ENCODE measurements at places on chromosomes 11 and 22.

- DNase-seq, result no peak
Observed at GRCh38 chr22:31199187-31199586, 12.9 kb upstream of the LIMK2 start.

GRCh38 chr11:74932797-74933196 is 16.1 kb downstream of the XRRA1 start:
- DNase-seq, result no peak

DNA sequence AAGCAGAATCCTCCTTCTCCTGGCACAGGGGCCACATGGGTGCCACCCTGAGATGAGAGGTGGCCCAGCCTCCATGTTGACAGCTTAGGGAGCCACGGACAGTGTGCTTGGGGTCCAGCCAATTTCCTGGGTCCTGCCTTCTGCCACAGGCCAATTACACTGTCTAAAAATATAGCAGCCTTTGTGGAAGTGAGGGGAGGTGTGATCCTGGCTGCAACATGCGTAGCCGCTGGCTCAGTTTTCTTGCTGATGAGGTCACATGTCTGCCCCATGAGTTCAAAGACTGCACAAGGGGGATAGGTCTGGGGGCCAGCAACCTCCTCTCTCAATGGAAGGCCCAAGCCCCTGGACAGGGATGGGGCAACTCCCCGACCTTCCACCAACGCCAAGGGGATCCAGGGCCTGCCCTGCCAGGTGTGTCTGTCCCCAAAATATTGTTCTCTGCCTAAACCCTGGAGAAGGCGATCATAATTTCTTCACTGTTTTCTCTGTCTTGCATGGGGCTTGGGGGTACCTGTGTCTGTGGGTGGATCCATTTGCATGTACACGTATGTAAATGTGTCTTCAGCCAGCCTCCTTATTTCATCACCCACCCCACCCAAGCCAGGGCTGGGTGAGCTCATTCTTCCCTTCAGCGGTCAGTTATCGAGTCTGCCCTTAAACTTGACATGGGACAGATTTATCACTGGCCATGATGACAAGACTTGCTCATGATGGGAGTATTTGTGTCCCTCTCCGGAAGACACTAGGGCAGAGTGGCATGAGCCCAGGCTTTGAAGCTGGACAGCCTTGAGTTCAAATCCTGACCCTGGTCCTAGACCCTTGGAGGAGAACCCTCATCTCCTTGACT is 59.4 kb downstream of the OTOG start:
- DNase-seq, result no peak

GRCh38 chr11:117825538-117826189 is 1.1 kb upstream of the FXYD2 start:
- no peak for DNase-seq

- no peak for DNase-seq
Observed at GRCh38 chr11:118211006-118211405, 13.8 kb downstream of the JAML start.

GRCh38 chr22:23678133-23678532 is 12.7 kb upstream of the RGL4 start:
- DNase-seq, result no peak

- no peak for DNase-seq
Observed at GRCh38 chr11:36346562-36347383, 50.7 kb downstream of the PRR5L start.

DNA sequence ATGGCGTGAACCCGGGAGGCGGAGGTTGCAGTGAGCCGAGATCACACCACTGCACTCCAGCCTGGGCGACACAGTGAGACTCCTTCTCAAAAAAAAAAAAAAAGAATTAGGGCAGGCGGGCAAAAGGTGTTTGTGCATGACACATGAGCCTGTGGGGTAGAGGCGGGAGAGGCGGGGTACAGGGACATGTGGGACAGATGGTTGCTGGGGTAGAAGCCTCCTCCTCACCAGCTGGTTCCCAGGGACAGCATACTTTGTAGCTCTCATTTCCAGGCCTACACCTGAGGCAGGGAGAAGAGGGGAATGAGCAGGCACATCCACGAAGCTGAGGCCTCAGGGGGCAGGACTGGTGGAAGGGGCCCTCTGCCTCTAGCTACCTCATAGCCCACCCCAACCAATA is 23.7 kb downstream of the YWHAH start:
- no peak for DNase-seq

DNA sequence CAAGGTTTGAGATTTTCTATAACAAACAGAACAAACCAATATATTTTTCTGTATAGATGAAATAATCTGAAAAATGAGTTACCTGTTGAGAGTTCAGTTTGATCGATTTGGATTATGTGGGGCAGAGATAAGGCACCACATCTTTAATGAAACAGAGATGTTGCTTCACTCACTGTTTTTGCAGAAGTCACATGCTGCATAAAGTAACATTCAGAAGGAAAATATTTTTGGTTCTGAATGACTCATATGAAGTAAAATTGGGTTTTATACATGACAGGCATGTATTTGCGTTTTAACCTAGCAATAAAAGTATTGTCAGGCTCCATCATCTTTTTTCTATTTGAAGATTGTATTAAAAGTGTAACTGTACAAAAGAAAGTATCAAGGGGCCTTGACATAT is 77.8 kb downstream of the BBOX1 start:
- DNase-seq, result no peak

- DNase-seq, result no peak
Observed at GRCh38 chr11:93577286-93577685, 34.1 kb upstream of the SMCO4 start.

DNA sequence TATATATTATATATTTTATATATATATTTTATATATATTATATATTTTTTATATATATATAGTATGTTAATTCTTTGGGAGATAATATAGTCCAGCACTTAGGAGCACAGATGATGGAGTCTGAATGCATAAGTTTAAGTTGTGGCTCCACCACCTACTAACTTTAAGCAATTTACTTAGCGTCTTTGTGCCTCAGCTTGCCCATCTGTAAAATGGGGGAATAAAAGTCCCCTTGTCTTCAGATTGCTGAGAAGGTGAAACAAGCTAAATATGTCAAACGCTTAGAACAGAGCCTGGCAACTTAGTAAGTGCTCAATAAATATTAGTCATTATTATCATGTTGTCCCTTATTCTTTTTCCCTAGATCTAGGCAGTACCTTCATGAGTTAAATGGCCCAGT is 27.5 kb downstream of the DSCAML1 start:
- no peak for DNase-seq

- no peak for DNase-seq
Observed at GRCh38 chr11:75516886-75517285, 8.9 kb downstream of the GDPD5 start.

Measured in stimulated activated CD4-positive, alpha-beta T cell treated with anti-CD3 and anti-CD28 coated beads, Interleukin-2, amount 100 ng/mL, for 48 hours (primary cell).